Uterus (tissue), 4 donors: ENCODE measurements at places on chromosomes 3 and 15. TPM values are rescaled to one million over a fixed set of nuclear protein-coding genes. Genes with fewer than 3 reads are reported as not detected.

GRCh38 chr3:28758115-28758514, 409.5 kb upstream of the AZI2 start:
- DNase-seq = no peak

CLDN1 gene
- 62.1 TPM for total RNA-seq

DNA sequence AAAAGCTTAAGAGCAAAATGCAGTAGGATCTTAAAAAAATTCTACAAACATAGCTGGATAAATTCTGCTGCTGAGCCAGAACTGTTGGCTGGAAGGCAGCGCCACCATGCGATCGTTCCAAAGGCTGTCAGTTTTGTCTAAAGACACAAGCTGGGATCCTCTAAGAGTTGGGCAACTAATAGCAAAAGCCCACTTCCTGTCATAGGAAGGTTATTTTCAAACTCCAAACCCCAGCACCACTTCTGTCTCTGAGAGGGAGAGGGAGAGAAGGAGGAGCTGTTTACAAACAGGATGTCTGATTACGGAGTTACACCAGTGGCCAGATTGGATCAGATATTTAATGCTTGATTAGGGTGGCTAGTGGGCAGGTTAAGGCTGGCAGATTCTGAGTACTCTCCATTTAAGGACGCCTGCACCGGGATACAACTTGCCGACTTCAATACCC, 44.0 kb downstream of the EIF4E3 start:
- H3K36me3 ChIP-seq = no peaks in the 10 kb centered on the region
- H3K4me1 ChIP-seq = peaks cover 5% of the 10 kb centered on the region
- DNase-seq = peak; percentile 59
- no peak overlapping the region for H3K4me3 ChIP-seq

DNA sequence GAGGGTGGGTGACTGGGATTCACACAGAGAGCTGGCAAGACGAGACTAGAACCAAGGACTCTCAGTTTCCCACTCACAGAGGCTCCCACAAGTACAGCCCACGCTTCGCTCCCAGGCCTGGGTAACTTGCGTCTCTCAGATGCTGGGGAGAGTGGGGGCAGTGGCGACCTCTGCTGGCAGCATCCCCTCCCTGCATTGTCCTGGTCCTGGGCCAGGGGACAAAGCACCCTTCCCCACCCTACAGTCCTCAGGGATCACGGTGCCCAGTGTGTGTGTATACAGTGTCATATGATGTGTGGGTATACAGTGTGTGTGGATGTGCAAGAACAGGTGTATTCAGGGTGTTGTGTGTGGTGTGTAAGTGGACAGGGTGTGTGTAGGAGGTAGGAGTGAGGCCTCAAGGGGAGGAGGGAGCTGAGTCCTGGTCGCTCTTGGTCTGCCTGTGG, 12.8 kb downstream of the VILL start:
- no peaks in the 10 kb centered on the region for H3K27me3 ChIP-seq
- peak; percentile 66 for DNase-seq
- H3K4me1 ChIP-seq = peaks cover 3% of the 10 kb centered on the region
- no peaks in the 10 kb centered on the region for H3K36me3 ChIP-seq

CDC25A gene
- not detected for total RNA-seq

DNA sequence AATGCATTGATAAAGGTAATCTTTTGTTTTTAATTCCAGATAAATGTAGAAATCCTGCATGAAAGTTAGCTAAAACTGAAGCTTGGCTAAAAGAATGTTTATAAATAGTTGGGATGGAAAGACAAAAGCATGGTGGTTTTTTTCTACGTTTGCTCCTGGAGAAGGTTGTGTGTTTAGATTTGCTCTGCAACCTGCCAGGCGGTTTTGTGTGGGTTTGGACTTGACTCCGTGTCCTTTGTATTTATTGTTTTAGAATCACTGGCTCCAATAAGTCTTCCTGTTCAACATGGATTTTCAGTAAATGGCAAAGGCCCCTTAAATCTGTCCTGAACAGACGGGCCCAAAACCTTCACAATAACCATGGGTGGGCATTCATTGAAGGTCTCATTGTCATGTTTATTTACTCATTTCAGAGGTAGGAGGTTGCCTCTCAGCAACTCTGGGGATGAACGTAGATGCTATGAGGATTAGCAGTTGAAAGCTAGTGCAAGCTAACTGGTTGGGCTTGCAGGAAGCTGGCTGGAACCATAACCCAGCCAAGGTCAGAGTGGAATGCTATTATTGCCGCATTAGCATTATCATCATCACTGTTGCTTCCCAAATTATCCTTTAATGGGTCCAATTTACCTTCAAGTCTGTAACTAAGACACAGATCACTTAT, 60.6 kb upstream of the ADAMTS9 start:
- no peak overlapping the region for H3K4me3 ChIP-seq
- no peaks in the 10 kb centered on the region for H3K27me3 ChIP-seq
- DNase-seq = no peak
- H3K27ac ChIP-seq = peak overlapping the region; percentile 2
- no peaks in the 10 kb centered on the region for H3K36me3 ChIP-seq

DNA sequence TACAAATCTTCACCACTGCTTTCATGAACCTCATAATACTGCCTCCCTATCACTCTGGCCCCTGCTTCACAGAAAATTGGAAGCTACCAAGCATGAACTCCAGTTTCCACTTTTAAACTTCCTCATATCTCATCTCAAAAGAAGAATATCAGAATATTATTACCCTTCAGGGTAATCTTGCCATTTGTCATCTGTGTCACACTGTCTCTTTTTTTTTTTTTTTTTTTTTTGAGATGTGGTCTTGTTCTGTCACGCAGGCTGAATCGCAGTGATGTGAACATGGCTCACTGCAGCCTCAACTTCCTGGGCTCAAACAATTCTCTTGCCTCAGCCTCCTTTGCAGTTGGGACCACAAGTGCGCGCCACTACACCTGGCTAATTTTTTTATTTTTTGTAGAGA, 80.4 kb upstream of the TCF12 start:
- no peak overlapping the region for H3K4me3 ChIP-seq
- H3K4me1 ChIP-seq = no peaks in the 10 kb centered on the region
- no peaks in the 10 kb centered on the region for H3K27me3 ChIP-seq
- no peak for DNase-seq

DNA sequence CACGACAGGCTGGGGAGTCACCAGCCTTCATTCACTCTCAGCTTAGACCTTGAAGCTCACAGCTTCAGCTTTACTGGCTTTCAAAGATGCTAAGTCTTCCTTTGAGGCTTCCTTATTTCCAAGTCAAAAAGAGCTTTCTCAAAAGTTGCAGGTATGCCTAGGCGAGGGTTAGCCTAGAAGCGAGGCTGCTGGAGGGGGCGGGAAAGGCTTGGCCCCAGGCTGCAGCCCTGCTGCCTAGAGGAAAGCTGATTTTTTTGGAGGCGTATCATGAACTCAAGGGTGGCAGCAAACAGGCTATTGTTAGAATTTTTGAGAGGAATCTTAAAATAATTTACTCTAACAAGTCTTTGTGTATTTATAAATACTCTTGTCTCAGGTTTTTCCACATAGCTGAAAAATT, 37.1 kb downstream of the MYO5C start:
- H3K4me1 ChIP-seq = peaks cover 14% of the 10 kb centered on the region
- H3K36me3 ChIP-seq = no peaks in the 10 kb centered on the region
- H3K27ac ChIP-seq = no peak overlapping the region
- DNase-seq = no peak
- H3K4me3 ChIP-seq = no peak overlapping the region

- H3K36me3 ChIP-seq = no peaks in the 10 kb centered on the region
- no peak for DNase-seq
- no peak overlapping the region for H3K4me3 ChIP-seq
- peak overlapping the region; percentile 98 for H3K27ac ChIP-seq
Observed at GRCh38 chr3:48090166-48090939, 74.1 kb upstream of the MAP4 start.

GRCh38 chr15:101138913-101139880, 112.7 kb downstream of the CHSY1 start:
- no peaks in the 10 kb centered on the region for H3K27me3 ChIP-seq
- no peak for DNase-seq
- no peak overlapping the region for H3K4me3 ChIP-seq
- H3K4me1 ChIP-seq = no peaks in the 10 kb centered on the region

EMC7 gene
- 12.4 TPM for total RNA-seq

MUC4 gene
- total RNA-seq = 0.30 TPM

TTLL3 gene
- 349 TPM for total RNA-seq

- no peaks in the 10 kb centered on the region for H3K27me3 ChIP-seq
- H3K36me3 ChIP-seq = no peaks in the 10 kb centered on the region
- peak; percentile 63 for DNase-seq
- H3K4me1 ChIP-seq = no peaks in the 10 kb centered on the region
- H3K27ac ChIP-seq = peak within 1 kb of the TSS; percentile 51
Observed at GRCh38 chr3:44648564-44649229, at the start of gene ZNF35. ZNF35 (plus strand) TSS chr3:44648732; CDS start chr3:44651068, 2,336 bp downstream.

WNT7A gene
- total RNA-seq = 0.21 TPM

SAXO2 gene
- 0.26 TPM for total RNA-seq

CCR5 gene
- not detected for total RNA-seq

GRCh38 chr15:28098766-28099554, at the start of gene OCA2:
OCA2 (minus strand) TSS chr15:28099315; CDS start chr15:28081874, 17,441 bp downstream.
- H3K4me3 ChIP-seq = no peak within 1 kb of the TSS
- peaks cover 12% of the 10 kb centered on the region for H3K4me1 ChIP-seq
- no peak within 1 kb of the TSS for H3K27ac ChIP-seq
- no peak for DNase-seq

C3orf62 gene
- total RNA-seq = 9.0 TPM

FSIP1 gene
- total RNA-seq = 2.1 TPM

GRCh38 chr15:65259367-65259797, 27.3 kb downstream of the PARP16 start:
- no peak overlapping the region for H3K4me3 ChIP-seq
- no peaks in the 10 kb centered on the region for H3K27me3 ChIP-seq

FURIN gene
- total RNA-seq = 20.5 TPM

- H3K4me1 ChIP-seq = no peaks in the 10 kb centered on the region
- H3K36me3 ChIP-seq = no peaks in the 10 kb centered on the region
- H3K4me3 ChIP-seq = no peak overlapping the region
- H3K27ac ChIP-seq = no peak overlapping the region
Observed at GRCh38 chr15:92944946-92945521, 44.9 kb downstream of the CHD2 start.

GRCh38 chr3:124091716-124092115, 99.8 kb upstream of the ROPN1 start:
- H3K27me3 ChIP-seq = no peaks in the 10 kb centered on the region
- H3K27ac ChIP-seq = peak overlapping the region; percentile 69
- no peaks in the 10 kb centered on the region for H3K36me3 ChIP-seq
- no peaks in the 10 kb centered on the region for H3K4me1 ChIP-seq

DNA sequence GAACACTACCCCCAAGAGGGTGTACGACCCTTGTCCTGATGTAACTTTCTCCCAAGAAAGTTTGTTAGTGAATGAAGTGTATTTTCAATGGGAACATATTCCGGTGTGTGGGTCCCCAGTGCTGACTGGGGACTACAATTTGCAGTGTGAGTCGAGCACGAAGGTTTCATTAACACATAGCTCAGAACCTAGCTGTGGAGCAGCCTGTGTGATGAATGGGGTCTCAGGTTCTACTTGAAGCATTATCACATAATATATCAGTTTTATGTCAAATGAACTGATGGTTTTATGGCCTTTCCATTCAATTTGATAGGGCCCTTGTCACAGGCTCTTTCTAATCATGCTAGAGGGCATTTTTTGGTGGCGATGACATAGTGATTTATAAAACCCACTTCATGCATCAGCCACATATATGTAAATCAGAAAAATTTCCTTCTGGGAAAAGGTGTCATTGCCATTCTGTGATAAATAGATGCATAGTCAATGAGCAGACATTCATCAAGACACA, 44.1 kb downstream of the RETNLB start:
- H3K27me3 ChIP-seq = no peaks in the 10 kb centered on the region
- H3K27ac ChIP-seq = no peak overlapping the region
- no peaks in the 10 kb centered on the region for H3K36me3 ChIP-seq
- DNase-seq = no peak
- no peak overlapping the region for H3K4me3 ChIP-seq

DNA sequence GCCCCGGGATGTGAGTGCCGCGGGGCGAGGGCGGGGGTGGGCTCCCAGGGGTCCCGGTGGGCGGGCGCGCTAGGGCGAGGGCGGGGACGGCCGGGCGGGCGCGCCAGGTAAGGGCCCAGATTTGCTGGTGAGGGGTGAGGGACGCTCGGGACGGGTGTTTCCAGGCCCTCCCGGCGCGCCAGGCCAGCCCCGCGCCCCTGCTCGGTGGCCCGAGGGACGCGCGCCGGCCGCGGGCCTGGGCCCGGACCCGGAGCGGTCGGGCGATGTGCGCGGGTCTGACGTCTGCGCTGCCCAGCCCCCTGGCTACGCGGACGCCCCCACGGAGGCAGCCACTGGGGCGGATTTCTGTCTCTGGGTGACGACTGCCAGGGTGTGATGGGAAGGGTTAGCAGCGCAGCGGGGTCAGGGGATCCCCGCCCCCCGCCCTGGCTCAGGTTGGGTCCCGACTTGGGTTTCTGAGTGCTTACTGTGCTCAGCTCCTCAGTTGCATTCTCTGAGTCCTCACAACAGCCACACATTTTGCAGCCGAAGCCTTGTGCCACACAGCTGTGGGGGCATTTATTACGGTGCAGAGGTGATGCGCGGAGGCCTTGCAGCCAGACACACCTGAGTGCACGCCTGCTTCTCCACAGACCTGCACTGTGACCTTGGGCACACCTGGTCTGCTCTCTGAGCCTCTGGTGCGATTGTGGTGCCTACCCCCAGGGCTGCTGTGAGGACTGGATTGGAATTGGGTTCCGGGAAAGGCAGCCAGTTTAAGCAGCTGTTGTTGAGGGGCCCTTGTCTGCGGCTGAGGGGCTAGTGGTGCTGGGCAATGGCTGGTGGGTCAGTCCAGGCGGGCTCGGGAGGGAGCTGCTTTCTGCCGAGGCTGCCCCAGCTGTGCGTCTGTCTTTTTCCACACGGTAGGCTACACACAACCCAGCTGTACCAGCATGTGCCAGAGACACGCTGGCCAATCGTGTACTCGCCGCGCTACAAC, 523 bp downstream of the HDAC11 start:
- H3K4me1 ChIP-seq = no peaks in the 10 kb centered on the region
- H3K27me3 ChIP-seq = no peaks in the 10 kb centered on the region
- DNase-seq = no peak
- peak overlapping the region; percentile 60 for H3K27ac ChIP-seq
- no peaks in the 10 kb centered on the region for H3K36me3 ChIP-seq

LSAMP gene
- total RNA-seq = 0.26 TPM

GRCh38 chr3:194465920-194466570, 20.8 kb downstream of the ATP13A3 start:
- H3K4me3 ChIP-seq = no peak overlapping the region
- H3K4me1 ChIP-seq = no peaks in the 10 kb centered on the region
- H3K27me3 ChIP-seq = no peaks in the 10 kb centered on the region
- no peak for DNase-seq
- H3K36me3 ChIP-seq = no peaks in the 10 kb centered on the region
- H3K27ac ChIP-seq = no peak overlapping the region

DNA sequence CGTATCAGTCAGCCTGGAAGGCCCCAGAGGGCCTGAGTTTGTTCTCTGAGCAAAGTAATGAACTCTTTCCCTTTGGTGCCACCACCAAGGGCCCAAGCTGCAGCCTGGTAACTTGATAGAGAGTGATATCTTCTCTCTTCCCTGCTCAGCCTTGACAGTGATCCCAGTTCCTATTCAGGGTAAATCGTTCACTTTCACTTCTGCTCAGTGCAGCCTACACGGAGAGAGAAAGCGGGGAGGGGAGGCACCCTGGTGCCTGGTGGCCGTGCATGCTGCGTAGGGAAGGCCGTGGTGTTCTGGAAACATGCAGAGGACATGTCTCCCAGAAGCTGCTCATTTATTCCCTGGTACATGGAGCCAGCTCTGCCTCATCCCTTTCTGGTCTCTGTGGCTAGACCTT, 54.9 kb downstream of the KIF9 start:
- no peak for DNase-seq
- H3K27me3 ChIP-seq = no peaks in the 10 kb centered on the region
- no peaks in the 10 kb centered on the region for H3K36me3 ChIP-seq
- no peak overlapping the region for H3K4me3 ChIP-seq
- no peaks in the 10 kb centered on the region for H3K4me1 ChIP-seq

SPATA12 gene
- total RNA-seq = not detected
